ELR (cell line): ENCODE measurements at places on chromosomes 6 and 20.

- DNase-seq = no peak
These were observed 29.4 kb upstream of the ASF1A start for GRCh38 chr6:118864341-118865099.

DNA sequence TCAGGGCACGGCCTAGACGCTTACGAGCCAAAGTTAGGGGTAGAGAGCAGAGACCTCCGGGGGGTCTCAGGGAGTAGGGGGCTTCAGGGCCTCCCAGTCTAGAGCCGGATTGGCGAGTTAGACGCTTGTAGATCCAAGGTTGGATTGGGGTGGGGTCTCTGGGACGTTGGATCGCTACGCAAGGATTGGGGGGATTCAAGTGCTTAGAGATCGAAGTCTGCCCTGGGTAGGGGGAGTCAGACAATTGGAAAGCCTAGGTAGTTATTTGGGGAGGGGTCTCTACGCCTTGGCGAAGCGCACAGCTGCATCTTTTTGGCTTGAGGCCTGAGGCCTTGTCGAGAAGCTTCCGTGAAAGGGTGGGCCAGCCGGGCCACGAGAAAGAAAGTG lies 469 bp downstream of the STX16 start:
- no peak for DNase-seq

DNA sequence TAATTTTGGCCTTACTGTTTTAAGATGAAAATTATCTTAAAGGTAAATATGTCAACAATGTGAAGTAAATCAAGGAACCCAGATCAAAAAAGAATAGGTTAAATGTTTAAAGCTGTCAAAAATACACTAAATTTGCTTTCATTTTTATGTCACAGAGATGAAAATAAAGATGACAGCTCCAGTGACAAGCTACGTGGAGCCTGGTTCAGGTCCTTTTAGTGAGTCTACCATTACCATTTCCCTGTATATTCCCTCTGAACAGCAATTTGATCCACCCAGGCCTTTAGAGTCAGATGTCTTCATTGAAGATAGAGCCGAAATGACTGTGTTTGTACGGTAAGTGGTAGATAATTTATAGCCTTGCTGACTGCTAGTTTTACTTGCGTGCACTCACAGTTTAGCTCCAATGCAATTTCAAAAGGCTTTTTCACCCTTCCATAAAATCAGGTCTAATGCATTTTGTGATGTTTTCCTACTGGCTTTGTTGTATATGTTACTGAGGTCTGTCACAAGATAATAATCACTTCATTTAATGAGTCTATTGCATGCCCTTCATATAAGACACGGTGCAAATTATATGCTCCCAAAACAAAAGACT lies 1.9 kb downstream of the HEBP2 start:
- DNase-seq = no peak

DNA sequence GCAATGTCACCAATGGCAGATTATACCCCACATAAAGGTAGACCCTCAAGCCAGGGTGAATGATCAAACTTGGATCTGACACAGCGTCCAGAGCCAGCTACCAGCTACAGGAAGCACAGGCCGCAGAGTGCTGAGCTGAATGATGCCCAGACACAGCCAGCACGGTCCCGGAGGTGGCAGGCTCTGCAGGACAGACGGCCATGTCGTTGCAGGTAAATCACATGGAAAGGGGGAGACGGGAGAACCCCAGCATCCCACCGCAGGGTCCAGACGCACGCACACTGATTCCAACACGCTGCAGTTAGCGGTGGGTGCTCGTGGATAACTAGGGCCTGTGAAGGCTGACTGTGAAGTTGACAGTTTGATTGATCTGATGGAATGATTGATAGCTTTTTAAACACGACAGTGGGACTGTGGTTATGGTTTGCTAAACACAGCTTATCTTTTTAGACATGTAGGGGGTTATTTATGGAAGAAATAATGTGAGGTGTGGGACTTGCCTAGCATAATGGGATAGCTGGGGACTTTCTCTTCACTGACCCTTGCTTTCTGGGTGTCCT lies 228.5 kb downstream of the ERMARD start:
- DNase-seq = no peak

DNA sequence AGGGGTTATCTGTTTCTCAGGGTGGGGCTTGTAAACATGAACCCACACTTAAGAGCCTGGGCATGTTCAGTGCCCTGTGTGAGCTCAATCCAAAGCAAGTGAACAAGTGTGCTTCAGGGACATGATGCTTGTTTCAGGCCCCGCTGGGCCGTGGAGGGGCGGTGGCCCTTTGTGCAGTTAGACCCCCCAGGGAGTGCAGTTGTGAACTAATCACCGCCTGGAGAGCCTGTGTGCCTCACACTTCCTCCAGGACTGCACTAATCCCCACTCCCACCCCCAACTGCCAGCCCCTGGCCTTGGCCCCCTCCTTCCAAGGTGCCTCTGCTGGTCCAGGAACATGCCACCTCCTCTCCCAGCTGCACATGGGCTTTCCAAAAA lies 58.1 kb downstream of the RREB1 start:
- DNase-seq = no peak

DNA sequence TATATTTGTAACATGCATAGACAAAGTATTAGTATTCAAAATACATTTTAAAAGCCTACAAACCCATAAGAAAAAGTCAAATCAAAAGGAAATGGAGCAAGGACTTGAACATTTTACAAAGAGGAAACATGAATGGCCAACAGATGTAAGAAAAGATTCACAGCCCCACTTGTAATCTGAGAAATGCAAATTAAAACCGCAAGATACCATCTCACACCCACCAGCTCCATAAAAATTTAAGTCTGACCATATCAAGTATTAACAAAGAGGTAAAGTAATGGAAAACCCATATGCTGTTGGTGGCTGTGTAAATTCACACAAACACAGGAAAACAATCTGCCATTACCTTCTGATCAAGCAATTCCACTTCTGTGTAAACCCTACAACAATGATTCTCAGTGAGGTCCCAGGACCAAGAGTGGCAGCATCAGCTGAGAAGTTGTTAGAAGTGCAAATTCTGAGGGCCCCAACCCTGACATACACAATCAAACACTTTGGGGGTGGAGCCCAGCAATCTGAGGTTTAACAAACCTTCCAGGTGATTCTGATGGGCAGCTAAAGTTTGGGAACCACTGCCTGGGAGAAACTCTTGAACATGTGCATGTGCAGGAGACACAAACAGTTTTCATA lies 30.9 kb downstream of the BCL2L1 start:
- no peak for DNase-seq

GRCh38 chr6:111482188-111482958 lies 645 bp downstream of the REV3L start:
- peak; percentile 61 for DNase-seq

GRCh38 chr20:58149437-58150091 lies 78.9 kb downstream of the ANKRD60 start:
- DNase-seq = peak; percentile 57

DNA sequence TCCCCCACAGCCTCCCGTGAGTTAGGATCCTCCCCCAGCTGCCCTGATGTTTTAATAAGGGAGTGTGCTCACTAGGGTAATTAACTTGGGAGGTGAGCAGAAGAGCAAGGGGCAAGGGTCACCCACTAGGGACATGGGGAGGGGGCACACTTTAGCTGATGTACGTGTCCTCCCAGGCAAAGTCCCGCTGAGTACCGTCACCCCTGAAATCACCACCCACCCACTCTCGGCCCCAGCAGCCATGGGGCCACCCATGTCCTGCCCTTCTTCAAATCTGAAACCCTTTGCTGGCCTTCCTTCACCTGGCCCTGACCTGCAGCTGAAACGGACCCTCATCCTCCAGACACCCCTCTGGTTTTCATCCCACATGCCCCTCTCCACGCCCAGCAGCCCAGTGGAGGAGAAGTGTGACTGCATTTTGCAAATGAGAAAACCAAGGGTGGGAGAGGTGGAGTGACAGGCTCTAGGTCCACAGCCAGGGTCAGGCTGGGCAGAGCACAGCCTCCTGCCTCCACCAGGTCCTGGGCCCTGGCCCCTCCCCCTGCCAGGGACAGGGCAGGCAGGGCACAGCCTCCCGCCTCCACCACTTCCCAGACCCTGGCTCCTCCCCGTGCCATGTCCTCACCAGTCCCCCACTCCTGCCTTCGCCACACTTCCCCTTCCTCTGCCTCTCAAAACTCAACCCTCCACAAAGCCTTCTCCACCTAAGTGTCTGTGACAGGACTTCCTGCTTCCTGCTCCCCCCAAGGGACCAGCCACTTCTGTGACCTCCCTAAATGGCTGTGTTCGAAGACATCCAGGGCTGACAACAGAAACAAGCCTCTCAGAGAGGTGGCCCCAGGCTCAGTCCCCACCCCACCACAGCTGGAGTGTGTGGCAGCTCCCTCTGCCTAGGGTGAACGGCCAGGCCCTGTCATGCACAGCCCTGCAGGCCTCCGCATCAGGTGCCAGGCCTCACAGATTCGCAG lies 15.1 kb downstream of the ACSS1 start:
- no peak for DNase-seq

DNA sequence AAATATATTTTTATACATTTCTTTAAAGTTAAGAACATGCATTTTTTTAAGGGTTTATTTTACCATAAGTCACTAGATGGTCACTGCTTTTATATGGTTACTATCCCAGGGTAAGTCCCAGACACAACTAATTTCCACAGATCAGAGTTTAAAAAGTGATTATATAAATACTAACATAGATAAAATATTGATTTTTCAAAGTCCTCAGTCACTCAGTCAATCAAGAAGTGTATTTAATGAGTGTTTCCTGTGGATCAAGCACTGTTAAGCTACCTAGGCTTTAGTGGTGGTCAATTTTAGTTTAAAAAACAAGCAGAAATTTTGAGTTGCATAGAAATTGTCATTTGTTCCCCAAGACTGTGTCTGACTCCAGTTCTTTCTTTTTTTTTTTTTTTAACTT lies 399.5 kb upstream of the SYNCRIP start:
- no peak for DNase-seq

DNA sequence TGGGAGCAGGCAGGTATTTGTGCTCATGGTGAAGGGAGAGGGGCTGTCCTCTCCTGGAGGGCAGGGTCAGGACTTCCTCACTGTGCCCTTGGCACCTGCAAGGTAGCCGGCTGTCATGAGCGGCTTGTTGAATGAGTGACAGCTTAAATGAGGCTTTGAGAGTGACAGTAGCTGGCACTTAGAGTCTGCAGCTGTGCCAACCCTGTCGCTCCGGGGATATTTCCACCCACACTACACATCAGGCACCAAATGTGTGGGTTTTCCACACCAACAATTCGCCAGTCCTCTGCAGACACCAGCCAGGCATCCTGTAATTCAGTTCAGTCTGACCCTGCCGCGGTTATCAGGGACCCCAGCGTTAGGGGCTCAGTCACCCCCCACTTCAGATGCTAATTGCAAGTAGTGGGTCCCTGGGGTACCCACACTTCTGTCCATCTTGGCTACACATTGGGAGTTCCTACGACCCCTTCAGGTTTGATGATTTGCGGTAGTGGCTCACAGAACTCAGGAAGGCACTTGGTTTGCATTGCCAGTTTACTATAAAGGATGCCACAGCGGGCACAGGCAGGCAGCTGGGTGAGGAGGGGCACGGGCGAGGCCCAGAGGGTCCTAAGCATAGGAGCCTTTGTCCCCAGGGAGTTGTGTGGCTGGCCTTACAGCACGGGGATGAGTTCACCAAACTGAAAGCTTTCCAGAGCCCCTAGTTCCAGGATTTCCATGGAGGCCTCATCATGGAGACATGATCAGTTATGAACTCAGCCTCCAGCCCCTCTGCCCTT lies 9.1 kb downstream of the MTG2 start:
- DNase-seq = no peak

GRCh38 chr6:36133912-36134311 lies 3.6 kb downstream of the MAPK13 start:
- DNase-seq = no peak

DNA sequence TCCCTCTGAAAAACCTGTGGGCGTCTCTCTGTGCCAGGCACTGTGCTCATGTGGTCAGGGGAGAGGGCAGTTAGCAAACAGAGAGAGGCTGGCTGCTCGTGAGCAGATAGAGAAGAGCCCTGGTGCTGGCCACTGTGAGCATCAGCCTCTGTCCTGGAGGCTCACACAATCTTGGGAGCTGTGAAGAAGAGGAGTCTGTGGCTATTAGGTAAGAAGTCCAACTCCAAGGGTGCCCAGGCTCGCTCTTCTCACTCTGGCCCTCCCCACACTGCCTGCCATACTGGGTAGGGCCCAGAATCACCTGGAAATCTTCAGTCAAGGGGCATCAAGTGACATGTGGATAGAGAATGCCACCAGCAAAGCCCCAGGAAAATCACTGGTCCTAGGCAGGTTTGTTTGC lies 14.1 kb downstream of the SCML4 start:
- no peak for DNase-seq

- no peak for DNase-seq
These were observed 433.2 kb upstream of the BTBD3 start for GRCh38 chr20:11484479-11484878.

DNA sequence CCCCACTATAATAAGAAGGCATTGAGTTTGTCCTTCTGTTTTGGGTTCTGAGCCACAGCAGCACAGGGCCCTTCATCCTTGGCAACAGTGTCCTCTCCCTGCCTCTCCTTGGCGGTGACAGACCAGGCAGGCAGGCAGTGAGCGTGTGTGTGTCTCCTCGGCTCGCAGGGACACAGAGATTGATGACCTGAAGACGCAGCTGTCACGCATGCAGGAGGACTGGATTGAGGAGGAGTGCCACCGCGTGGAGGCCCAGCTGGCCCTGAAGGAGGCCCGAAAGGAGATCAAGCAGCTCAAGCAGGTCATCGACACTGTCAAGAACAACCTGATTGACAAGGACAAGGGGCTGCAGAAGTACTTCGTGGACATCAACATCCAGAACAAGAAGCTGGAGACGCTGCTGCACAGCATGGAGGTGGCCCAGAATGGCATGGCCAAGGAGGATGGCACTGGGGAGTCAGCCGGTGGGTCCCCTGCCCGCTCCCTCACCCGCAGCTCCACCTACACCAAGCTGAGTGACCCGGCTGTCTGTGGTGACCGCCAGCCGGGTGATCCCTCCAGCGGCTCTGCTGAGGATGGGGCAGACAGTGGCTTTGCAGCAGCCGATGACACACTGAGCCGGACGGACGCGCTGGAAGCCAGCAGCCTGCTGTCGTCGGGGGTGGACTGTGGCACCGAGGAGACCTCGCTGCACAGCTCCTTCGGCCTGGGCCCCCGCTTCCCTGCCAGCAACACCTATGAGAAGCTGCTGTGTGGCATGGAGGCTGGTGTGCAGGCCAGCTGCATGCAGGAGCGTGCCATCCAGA lies 24.0 kb downstream of the SDCBP2 start:
- DNase-seq = no peak
